ENCODE measurements at places on chromosomes 1 and 21. TPM values are rescaled to one million over a fixed set of nuclear protein-coding genes. Genes with fewer than 3 reads are reported as not detected.

The PADI2 gene
- total RNA-seq, result 1.2 TPM

The GJB3 gene
- total RNA-seq, result not detected

The OR2T33 gene
- not detected for total RNA-seq

The RGL1 gene
- 32.7 TPM for total RNA-seq

The HES5 gene
- total RNA-seq, result 0.99 TPM

The C8B gene
- total RNA-seq, result not detected

The KCNA2 gene
- 1.8 TPM for total RNA-seq

The TAL1 gene
- total RNA-seq, result 4.0 TPM

The TMEM200B gene
- 4.7 TPM for total RNA-seq

The BRINP3 gene
- total RNA-seq, result 1.3 TPM

The OR2T6 gene
- not detected for total RNA-seq

The CORT gene
- total RNA-seq, result not detected

The GRIK3 gene
- 0.89 TPM for total RNA-seq

The SLFNL1 gene
- total RNA-seq, result 0.21 TPM

The TGFBR3 gene
- 43.8 TPM for total RNA-seq

The RHD gene
- not detected for total RNA-seq

The PRPF38B gene
- 18.9 TPM for total RNA-seq

The BRINP2 gene
- total RNA-seq, result 0.24 TPM

The BACH1 gene
- 35.3 TPM for total RNA-seq

The GSTM5 gene
- total RNA-seq, result 6.9 TPM

The CFAP141 gene
- not detected for total RNA-seq

The MATN1 gene
- total RNA-seq, result not detected

The PTGFRN gene
- total RNA-seq, result 159 TPM

The GJA8 gene
- total RNA-seq, result not detected

The PLCH2 gene
- 0.13 TPM for total RNA-seq

The MYOC gene
- total RNA-seq, result 7.4 TPM

The TRAPPC3 gene
- 53.3 TPM for total RNA-seq

The C1orf94 gene
- total RNA-seq, result not detected

All from left cardiac atrium (tissue), 4 donors.